ENCODE measurements at places on chromosomes 7 and 10. TPM values are rescaled to one million over a fixed set of nuclear protein-coding genes. Genes with fewer than 3 reads are reported as not detected.

Gene OR2A25
- polyA plus RNA-seq, result not detected

Gene BTBD16
- 1.0 TPM for polyA plus RNA-seq

Gene LRRC4
- 5.2 TPM for polyA plus RNA-seq

Gene CPA2
- 0.63 TPM for polyA plus RNA-seq

Gene CRTAC1
- 4.4 TPM for polyA plus RNA-seq

Gene TAS2R5
- polyA plus RNA-seq, result 9.3 TPM

Gene ITPRID1
- not detected for polyA plus RNA-seq

Gene FRA10AC1
- 41.8 TPM for polyA plus RNA-seq

Gene DPCD
- polyA plus RNA-seq, result 43.5 TPM

Gene SEMA3E
- polyA plus RNA-seq, result 3.2 TPM

Gene PTF1A
- not detected for polyA plus RNA-seq

Gene NPFFR1
- 0.10 TPM for polyA plus RNA-seq

Gene ARL4A
- polyA plus RNA-seq, result 75.0 TPM

Gene CNNM1
- polyA plus RNA-seq, result 1.6 TPM

Gene ADCY1
- polyA plus RNA-seq, result 3.3 TPM

Gene VIPR2
- 13.3 TPM for polyA plus RNA-seq

Gene UNC5B
- polyA plus RNA-seq, result 44.7 TPM

Gene LIPJ
- 0.43 TPM for polyA plus RNA-seq

Gene IFIT3
- polyA plus RNA-seq, result 21.9 TPM

Gene INSIG1
- 40.8 TPM for polyA plus RNA-seq

Gene NOS3
- 9.7 TPM for polyA plus RNA-seq

Gene SLC16A9
- 41.1 TPM for polyA plus RNA-seq
